ENCODE measurements at places on chromosomes 6 and 20.

- no peak for DNase-seq
Observed at GRCh38 chr20:31830406-31830981, 11.3 kb downstream of the MYLK2 start.

- DNase-seq, result no peak
Observed at GRCh38 chr20:40720826-40721225, 31.8 kb upstream of the MAFB start.

GRCh38 chr6:39881851-39882530 is 52.3 kb downstream of the MOCS1 start:
- no peak for DNase-seq

DNA sequence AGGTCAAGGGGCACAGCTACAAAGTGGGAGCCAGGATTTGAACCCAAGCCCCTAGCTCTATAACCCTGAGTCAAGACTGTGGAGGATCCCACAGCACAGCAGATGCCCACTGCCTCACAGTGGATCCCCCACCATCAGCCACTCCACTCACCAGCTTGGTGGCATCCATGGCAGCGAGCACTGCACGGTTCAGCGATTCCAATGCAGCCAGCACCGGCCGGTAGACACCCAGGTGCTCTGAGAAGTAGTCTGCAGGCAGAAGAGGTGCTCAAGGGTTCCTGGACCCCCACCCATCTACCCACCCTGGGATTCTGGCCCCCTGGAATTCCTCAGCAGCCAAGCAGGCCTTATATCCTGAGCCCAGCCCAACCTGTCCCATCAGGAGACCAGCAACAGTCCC is 2.5 kb downstream of the ACTL10 start:
- DNase-seq, result no peak

GRCh38 chr6:29924731-29925130 is 17.6 kb upstream of the HLA-A start:
- no peak for DNase-seq

DNA sequence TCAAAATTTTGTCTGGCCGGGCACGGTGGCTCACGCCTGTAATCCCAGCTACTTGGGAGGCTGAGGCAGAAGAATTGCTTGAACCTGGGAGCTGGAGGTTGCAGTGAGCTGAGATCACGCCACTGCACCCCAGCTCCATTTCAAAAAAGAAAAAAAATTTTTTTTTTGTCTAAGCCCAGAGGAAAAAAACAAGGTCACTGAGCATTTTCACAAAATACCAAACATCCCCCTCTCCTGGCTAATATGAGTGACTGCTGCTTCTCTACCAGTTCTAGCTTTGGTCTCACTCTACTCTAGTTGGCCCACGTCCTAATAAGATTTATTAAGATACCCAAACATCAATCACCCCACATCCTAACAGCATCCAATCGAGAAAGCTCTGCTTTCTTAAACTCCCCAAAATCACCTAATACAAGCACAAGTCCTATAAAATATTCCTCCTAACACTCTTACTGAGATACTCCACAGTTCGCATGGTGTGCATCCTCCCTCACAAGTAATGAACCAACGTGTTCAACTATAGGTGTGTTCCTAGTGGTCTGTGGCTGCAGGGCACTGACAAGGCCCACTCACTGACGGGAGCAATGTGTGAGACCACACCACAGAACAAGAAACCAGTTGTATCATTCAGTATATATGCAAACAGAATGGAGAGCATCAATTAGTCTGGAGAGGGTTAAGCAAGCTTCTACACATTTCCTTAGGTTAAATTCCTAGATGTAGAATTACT is 64.2 kb downstream of the FKBP5 start:
- no peak for DNase-seq

GRCh38 chr20:58746620-58747019 is 54.0 kb downstream of the NPEPL1 start:
- DNase-seq, result no peak

GRCh38 chr6:34549026-34549803 is 6.9 kb downstream of the SPDEF start:
- DNase-seq, result no peak

GRCh38 chr6:157853018-157853805 is 30.2 kb downstream of the SNX9 start:
- DNase-seq, result no peak

GRCh38 chr6:22432060-22432459 is 135.2 kb upstream of the PRL start:
- no peak for DNase-seq

DNA sequence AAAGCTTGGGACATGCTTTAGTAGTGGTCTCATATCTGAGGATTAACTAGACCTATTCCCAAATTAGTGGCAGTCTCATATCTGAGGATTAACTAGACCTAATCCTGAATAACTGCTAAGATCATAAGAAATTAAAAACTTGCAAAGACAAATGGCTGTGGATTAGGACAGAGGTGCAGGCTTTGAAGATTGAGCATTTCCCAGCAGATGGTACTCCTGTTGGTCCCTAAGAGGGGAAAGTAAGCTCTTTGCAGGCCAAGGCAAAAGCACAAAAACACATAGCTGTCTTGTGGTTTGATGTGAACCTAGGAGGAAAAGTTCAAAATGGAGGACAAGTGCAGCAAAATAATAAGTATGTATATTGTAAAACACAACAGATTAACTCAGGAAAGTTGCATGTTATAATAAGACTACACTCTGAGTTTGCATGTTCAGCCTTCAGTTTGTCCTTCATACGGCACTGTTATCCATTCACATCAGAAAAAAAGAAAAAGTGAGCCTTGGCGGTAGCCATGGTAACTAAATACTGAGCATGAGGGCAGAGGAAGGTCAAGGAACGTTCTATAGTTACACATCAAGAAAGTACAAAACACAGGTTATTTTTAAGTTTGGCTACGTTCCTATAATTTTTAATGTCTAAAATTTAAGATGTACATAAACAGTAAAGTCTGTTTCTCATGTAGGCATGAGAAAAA is 62.8 kb downstream of the FILIP1 start:
- no peak for DNase-seq

DNA sequence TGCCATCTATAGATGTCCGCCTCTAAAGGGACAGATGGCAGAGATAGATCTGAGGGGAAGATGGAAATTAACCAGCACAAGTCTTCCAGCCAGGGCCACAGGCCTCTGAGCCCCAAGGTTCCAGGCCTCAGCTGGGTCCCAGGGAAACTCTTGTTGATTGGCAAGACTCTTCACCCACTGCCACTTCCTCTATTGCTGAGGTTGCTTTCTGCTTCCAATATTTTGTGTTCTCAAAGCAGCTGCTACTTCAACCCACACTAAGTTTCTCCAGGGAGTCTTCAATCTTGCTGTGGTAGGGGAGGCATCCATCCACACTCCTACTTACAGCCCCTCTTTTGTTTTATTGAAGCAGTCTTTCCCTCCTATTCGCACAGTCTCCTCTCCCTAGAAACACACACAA is 36.4 kb upstream of the SASH1 start:
- DNase-seq, result no peak

GRCh38 chr6:16691324-16691723 is 69.9 kb downstream of the ATXN1 start:
- no peak for DNase-seq

DNA sequence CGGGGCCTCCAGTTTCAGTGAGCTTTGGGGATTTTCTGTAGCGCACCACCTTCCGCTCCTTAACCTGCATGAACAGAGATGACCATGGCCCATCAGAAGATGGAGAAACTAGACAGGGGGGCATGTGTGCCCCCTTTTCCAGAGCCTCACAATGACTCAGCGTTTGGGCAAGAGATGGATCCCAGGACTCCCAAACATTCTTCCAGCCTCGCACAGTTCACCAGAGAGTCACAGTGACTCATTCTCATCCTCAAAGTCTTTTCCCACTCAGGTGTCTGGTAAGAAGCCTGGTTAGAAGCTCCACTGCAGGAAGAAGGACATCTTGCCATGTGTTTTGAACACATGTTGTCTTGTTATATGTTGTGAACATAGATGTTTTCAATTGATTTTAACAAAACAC is 76.2 kb upstream of the FRMD1 start:
- DNase-seq, result no peak

DNA sequence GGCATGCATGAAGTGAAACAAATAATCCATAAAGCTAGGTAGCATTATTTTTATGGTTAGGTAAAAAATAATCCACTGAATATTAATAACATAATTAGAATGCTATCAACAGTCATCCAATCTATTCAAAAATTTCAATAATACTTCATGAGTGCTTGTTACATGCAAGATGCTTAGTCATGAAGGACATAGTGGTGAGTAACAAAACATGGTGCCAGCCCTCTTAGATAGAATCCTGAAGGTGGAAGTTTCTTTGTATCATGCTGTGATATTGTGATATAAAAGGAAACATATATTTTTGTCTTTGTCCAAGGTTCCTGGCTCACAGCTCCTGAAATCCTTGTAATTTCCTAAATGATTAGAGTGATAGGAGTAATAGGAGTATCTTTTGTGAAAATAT is 14.9 kb downstream of the RCAN2 start:
- no peak for DNase-seq

- no peak for DNase-seq
Observed at GRCh38 chr6:22925920-22926789, 356.8 kb downstream of the HDGFL1 start.

DNA sequence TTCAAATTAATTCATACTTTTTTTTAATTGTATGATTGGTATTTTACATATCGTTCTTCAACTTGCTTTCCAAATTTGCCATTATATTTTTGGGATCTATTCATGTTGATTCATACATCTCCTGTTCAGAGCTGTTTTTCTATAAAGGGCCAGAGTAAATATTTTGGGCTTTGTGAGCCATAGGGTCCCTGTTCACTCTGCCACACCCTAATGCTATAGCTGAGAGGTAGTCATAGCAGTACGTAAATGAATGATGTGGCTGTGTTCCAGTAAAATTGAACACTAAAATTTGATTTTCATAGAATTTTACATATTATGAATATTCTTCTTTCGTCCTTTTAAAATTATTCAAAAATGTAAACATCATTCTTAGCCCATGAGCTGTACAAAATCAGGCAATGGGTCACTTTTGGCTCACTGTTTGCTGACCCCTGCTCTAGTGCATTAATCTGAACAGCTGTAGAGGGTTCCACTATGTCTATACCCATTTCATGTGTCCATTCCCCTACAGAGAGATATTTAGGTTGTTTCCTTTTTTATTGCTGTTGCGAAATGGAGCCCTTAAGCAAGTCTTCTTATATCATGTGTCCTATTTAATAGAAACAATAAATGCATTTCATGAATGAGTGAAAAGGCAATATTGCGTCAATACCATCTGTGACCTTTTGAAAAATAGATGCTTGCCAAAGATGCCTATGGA is 136.4 kb upstream of the SALL4 start:
- DNase-seq, result no peak

GRCh38 chr6:98828941-98829411 is 5.4 kb upstream of the POU3F2 start:
- no peak for DNase-seq

DNA sequence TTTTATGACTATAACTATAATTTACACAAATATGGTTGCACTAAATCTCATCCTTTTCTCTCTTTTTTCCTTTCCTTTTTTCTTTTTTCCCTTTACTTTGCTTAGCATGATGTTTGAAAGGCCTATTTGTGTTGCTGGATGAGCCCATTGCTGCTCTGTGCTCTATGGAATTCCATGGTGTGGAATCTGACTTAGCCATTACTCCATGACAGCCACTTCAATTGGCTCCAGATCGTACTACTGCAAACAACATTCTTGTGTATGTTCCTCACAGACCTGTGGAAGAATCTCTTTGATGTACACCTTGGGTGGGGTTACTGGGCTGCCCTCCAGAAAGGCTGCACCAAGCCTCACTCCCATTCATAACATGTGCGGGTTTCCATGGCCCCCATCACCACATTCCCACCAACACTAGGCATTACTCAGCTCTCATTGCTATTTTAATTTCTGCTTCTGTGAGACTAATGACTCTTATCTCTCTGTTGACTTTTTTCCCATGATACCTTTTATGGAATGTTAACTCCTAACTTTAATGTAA is 979.0 kb downstream of the KIF16B start:
- DNase-seq, result no peak

DNA sequence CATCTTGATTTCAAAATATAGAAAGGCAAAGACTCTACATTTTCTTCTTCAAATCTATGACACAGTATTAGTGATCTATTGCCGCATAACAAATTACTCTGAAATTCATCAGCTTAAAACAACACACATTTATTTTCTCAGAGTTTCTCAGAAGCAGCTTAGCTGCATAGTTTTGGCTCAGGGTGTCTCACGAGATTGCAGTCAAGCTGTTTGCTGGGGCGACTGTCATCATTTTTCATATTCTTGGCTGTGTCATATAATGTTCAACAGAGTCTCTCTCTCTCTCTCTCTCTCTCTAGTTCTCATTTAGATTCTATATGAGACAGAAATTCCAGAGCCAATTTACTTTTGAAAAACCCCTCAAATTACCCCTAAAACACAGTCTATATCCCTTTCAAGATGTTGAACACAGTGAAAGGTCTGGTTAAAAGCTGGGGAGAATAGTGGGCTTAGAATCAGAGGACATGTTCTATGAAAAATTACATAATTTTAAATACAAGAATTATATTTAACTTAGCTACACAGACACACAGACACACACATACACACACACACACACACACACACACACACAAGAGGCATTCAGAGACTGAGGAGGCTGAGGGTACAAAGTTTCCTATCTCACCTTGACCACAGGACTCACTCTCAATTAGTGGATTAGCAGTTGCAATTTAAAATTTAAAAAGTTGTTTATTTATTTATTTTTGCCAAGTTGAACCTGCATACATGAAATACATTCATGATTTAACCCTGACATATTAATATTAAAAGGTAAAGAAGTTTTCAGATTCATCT is 86.7 kb downstream of the MKKS start:
- DNase-seq, result no peak

GRCh38 chr6:17115251-17116116 is 13.6 kb downstream of the STMND1 start:
- DNase-seq, result no peak

- DNase-seq, result no peak
Observed at GRCh38 chr6:64874776-64875175, 832.2 kb downstream of the EYS start.

DNA sequence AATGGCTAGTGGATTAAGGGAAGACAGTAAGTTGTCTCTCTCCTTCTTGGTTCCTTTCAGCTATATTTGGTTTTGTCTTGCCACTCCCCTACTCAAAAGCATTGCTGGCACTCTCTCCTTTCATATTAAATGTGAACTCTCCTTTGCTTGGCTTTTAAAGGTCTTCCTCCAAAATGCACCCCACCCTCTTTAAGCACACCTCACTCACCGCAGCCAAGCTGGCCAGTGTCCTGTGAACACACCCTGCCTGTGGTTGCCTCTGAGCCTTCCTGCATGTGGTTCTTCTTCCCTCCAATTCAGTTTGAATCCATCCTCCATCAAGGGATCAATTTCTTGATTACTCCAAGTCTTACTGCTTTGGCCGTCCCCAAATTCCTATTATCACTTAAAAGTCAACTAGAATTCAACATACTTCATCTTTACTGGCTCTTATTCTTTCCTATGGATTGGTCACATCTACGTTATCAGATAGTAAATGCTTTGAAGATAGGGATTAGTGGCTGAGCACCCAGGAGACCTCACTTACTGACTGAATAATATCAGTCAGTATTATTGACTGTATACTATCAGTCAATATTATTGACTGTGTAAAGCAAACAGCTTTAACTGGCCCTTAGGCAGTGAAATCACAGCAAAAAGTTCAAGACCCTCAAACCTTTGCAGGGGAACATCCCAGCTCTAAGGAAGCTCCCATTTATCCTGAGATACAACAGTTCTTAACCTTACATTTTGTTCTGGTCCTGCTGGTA is 41.6 kb upstream of the SPDEF start:
- no peak for DNase-seq

All from activated T-cell treated with anti-CD3 and anti-CD28 coated beads for 48 hours (primary cell).